IPS-NIHi11 (cell line): ENCODE measurements at places on chromosomes 5 and 9.

- DNase-seq, result no peak
Measured at GRCh38 chr5:120954255-120954654, 490.2 kb downstream of the PRR16 start.

- DNase-seq, result peak; percentile 76
Measured at GRCh38 chr9:133726401-133727276, 11.5 kb downstream of the SARDH start.

DNA sequence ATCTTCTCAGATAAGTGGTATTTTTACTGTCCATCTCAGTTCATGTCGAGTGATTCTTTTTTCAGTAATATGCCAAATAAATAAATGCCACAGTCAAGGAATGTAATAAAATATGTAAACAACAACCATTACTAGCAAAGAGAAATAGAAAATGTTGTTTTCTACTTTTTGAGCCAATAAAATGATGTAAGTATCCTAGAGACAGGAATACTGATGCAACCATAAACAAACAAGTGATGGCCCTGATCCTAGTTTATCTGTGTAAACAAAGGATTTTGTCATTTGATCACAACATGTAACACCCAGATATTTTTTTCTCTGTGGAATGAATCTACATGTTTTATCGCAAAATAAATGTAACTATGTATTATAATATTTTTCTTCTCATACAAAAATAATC is 1852.8 kb downstream of the EFNA5 start:
- DNase-seq, result no peak

GRCh38 chr5:85441156-85441555 is 1056.5 kb upstream of the EDIL3 start:
- DNase-seq, result no peak

DNA sequence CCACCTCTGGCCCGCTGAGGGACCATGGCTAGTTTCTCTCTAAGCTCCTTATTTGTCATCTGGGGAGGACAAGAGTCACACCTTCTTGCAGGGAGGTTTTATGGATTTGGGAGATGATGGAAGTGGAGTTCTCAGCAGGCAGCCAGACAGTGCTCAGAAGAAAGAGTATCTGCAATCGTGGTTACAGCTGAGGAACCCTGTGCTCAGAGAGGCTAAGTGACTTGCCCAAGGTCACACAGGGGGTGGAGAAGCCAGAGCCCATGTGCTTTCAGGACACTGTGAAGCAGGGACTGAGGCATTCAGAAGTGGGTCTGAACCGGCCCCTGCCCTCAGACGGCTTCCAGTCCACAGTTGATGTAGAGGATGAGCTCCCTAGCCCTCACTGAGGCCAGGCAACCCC is 10.8 kb downstream of the PRRX2 start:
- DNase-seq, result no peak

DNA sequence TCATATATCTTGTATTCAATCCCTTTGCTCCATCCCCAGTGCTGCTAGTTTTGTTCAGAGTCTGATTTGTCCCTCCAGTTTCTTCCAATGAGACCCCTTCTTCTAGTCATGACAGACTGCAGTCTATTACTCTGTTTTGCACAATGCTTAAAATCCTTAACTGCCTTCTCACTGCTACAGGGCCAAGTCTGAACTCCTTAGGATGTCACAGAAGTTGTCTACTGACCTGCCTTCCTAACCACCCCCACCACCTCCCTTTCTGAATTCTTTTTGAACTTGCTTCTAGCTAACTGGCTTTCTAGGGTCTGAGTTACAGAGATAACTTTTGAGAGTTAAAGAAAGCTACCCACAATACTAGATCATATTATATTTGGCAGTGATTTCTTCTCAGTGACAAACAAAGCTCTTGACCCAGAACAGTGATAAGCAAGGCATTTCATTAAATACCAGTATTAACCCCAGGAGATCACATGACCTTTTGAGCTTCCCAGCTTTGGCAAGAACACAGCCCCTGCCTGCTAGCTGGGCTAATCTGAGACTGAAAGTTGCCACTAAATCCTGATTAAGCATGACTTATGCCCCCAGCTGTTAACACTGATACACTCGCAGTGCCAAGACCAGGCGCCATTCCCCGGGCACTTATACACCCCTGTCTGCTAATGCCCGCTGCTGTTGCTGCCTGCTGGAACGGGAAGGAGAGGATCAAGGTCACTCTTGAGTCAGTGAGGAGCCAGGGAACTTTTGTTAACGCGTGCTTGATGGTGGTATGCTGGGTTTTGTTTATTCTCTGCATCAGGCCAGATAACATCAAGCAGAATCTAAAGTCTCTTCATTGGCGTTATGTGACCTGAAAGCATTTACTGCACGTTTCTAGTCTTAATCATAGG is 36.4 kb upstream of the ADAMTSL1 start:
- DNase-seq, result no peak

DNA sequence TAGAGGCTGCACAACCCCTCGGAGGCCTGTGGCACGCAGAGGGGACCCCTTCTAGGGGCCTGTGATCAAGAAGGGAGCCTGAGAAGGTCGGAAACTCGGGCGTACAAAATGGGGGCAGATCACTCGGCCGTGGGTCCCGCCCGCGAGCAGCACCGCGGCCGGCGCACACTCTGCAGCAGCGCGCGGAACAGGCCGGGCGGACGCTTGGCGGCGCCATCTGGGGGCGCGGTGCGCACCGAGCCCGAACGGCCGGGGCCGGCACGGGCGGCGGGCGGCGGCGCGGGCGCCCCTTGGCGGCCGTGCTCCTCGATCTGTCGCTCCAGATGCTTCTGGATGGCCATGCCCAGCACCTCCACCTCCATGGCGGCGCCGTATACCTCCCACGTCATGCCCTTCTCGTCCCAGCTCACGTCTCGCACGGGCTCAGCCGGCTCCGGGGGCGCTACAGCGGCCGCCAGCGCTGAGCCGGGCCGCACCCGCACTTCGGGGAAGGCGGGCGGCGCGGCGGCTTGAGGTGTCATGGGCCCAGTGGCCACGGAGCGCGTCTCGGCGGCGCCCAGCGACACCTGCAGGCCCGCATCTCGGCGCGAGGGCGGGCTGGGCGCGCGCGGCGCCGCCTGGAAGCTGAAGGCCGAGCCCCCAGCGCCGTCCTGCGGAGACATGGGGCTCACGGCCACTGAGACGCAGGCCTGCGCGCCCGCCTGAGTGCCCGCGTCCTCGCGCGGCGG is 13.1 kb downstream of the GPRIN1 start:
- peak; percentile 73 for DNase-seq

DNA sequence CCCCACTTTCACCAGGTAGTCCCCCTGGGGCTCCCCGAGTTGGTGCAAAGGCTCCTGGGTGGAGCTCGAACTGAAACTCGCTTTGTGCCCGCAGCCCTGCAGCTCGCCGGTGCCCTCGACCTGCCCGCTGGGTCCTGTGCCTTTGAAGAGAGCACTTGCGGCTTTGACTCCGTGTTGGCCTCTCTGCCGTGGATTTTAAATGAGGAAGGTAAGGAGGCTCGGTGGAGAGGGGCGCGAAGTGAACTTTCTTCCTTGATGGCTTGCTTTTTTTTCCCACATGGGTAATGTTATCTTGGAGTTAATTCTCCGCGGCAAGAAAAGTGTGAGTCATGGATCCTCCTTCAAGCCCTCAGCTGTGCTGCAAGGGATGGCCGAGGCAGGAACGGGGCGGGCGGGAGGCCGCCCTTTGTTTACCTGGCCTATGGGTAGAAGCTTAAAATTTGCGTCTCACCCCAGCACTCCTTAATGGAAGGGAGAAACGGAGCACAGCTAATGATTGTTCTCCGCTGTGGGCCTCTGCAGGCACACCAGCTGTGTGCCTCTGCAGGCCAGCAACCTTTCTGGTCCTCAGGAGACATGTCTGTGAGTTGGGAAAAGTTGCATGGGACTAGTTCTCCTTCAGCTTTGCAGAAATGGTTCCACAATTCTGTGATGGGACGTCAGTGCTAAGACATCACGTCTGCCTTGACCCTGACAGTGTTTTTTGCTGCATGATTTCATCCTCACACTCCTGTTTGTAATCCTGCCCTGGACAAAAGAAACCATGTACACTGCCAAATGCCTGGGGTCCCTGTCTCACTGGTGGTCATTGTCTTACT is 1.1 kb downstream of the MAMDC2 start:
- DNase-seq, result peak; percentile 59

DNA sequence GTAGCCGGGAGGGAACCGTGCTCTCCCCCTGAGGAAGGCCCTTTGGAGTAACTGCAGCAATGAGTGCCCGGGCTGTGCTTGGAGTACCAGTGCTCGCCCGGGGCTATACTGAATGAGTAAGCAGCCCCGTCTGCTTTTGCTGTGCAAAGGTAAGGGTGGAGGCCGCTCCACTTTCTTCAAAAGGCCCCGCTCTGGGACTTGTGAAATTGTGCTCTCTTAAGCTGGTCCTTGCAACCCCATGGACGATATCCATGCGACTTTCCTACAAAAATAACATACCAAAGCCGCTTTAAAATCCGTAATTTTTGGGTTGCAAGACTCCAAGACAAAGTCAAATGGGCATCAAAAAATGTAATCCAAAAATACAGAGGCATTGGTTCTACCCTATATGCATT is 578 bp upstream of the TNFAIP8 start:
- DNase-seq, result peak; percentile 31

DNA sequence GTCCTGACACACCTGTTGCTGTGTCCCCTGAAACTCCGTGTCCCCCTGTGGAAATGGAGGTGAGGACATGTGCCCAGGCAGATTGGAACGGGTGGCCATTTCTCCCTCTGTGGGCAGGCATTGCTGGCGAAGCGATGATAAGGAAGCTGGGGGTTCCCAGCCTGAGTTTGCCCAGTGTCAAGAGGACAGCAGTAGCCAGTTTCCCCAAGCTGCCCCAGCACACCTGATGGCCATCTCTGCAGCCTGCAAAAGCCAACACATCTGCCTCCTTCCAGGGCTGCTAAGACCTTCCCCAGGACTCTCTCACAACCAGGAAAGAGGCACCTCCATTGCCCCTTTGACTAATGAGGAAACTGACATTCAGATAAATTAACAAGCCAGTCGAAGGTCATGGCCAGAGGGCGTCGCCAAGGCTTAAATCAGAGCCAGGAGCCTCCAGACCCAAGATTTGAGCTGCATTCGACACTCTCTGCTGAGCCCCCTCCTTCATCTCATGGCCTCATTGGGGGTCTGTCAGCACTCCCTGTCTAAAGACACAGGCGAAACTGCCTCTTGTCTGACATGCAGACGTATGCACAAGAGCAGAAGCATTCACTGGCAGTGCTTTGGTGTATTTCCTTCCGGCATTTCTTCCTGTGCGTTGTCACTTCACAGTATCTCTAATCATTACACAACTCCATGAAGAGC is 10.4 kb upstream of the WNK2 start:
- DNase-seq, result no peak

DNA sequence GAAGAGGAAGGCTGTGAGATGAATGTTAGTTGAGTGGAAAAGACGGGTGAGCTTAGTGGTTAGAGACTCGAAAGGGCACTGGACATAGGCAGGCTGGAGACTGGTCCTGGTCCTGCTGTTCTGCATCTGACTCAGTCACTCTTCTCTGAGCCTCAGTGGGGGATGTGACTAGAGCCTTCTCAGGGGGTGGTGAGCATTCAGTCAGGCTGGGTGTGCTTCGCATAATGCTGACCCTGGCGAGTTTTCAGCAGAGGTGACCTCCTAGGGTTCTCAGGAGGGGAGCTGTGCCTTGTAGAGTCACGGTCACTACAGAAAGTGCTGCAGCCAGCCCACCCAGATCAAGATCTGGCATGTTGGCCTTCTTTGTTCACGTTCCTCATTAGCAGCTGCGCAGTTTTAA is 44.3 kb downstream of the PRRC2B start:
- no peak for DNase-seq

- no peak for DNase-seq
Measured at GRCh38 chr5:79850316-79850822, 140.7 kb downstream of the MTX3 start.

DNA sequence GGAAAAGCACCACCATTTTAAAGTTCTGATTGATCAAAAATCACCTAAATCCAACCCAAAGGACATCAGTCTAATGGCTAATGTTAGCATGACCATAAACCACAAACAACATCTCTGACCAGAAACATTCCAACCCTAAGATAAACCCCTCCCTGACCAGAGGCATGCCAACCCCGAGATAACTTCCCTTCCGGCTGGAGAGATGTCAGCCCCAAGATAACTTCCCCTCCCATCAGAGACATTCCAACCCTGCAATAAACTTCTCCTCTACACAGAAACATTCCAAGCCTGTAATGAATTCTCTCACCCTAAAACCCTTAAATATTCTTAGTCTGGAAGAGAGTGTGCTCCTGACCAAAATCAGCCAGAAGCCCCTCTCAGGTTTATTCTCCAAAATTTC is 364.3 kb downstream of the KCNN2 start:
- DNase-seq, result no peak

DNA sequence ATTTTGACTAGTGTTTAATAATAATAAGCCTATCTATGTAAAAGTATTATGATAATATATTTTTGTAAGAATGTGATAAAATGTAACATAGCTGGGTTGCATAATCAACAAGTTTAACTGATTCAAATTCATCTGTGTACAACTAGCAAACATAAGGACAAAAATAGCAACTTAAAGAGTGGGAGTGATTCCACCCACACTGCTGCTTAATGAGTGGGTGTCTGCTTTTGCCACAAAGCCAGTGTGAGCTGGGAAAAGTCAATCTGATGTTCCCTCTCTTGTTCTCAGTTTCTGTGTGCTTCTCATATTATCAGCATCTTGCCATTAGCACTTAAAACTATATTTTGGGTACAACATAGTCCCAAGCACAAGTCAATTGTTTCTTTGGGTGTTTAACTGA is 111.1 kb upstream of the DPYSL3 start:
- DNase-seq, result no peak

DNA sequence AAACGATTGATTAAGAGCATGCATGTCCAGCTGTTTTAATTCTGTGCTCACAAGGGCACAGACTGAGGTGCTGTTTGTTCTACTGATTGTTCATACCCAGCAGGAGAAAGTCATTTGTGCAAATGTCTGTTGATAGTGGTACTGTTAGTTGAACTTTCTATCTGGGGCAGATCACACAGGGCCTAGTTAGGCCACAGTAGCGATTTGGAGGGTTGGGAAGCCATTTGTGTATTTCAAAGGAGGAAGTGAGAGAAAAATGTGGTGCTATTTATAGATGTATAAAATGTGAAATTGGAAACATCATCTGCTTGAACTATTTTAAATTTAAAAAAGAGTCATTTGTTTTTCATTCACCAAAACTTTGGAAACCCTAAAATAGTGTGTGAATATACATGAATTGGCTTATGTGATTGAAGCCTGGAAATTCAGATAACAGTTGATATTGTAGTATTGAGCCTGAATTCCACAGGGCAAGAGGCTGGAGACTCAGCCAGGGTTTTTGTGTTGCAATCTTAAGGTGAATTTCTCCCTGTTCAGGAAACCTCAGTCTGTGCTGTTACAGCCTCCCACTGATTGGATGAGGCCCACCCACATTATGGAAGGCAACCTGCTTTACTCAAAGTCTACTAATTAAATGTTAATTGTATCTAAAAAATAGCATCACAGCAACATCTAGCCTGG is 162.0 kb upstream of the CDKN2B start:
- no peak for DNase-seq

DNA sequence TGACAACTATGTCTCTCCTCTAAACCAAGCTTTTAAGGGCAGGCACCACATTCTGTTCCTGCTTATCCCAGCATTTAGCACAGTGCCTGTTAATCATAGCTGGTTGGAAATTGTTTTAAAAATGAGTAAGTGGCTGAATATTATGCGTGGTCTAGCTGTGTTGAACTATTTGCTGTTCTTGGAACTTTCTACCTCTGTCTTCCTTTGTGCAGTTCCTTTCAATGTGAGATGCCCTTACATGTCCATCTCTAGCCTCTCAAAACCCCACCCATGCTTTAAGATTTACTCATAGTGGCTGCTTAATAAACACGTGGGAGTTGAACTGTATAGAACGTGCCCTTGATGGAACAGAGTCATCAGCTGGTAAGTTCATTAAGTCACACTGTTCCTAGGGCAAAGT is 34.5 kb downstream of the C9orf57 start:
- no peak for DNase-seq
